NCI-H2081 (cell line): ENCODE measurements at places on chromosomes 6 and 20.

DNA sequence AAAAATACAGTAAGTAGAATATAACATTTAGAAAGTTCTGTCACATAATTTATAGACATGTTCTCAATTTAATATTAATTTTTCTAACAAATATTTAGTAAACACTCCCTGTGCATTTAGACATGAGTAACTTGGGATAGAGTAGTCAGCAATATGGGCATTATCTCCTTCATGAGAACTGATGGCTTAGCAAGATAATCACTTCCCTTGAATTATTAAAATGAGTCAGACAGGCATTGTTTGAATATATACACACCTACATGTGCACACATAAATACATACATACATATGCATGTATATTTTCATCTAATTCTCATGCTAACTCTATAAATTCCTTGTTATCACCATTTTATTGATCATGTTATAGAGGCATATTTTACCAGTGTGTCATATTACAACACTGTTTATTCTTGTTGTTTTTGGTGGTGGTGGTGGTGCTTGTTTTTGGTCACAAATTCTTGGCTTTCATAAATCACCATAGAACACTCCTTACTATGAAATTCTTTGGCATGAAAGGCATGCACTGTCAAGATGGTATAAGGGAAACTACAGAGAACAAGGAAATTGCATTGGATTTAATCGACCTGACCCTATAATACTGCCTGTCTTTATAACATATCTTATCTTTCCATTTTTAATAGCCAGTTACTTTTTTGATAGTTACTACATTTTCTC lies 434.5 kb upstream of the MANEA start:
- DNase-seq = no peak

DNA sequence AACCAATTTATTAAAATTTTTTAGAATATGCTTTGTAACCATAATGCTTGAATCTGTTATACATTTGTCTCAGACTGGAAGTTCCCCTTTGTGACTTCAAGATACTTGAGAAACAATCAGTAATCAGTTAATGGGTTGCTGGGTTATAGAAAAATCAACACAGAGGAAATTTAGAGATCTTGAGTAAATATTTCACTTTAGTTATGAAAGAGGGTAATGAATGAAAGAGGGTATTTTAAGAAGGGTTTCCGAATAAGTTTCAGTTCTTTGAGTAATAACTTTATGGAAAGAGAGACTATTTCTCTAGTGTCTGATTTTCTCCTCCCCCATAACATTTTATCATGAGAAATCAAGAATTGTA lies 21.4 kb downstream of the ZFAND3 start:
- no peak for DNase-seq

GRCh38 chr6:110101885-110102284 lies 77.6 kb downstream of the WASF1 start:
- DNase-seq = no peak

GRCh38 chr6:11625302-11625701 lies 87.8 kb downstream of the TMEM170B start:
- no peak for DNase-seq

- no peak for DNase-seq
These were observed 3.7 kb upstream of the FKBPL start for GRCh38 chr6:32133786-32134185.

DNA sequence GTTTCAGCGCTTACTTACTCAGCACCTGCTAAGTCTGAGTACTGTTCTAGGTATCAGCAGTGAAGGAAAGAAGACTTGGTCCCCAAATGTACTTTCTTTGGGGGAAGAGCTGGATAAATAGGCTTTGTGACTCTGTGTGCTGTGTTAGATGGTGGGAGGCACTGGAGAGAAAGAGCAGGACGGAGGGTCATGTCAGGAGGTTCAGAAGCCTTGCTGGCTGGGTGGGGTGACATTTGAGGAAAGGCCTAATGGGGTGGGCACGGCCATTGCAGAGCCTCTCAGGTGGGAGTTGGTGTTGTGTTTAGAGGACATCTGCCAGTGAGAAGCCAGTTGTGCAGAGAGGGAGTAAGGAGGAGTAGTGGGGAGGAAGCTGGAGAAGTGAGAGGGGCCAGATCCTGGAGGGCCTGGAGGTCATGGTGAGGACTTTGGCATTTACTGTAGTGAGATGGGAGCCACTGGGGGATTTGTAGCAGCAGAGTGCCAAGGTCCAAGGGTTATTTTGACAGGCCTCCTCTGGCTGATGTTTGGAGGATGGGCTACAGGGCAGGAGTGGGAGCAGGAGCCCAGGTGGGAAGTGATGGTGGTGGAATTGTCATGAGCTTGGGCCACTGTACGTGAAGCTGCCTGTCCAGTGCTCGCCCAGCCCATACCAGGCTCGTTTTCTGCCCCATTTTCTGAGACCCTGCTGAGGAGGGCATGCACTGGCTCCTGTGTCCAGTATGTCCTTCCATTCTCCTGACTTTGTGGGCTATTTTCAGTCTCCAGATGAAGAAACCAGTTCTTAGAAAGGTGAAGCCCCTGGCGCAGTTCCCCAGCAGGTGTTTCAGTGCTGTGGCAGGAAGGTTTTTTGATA lies 886 bp downstream of the SDCBP2 start:
- no peak for DNase-seq

GRCh38 chr20:37816726-37817125 lies 86.2 kb upstream of the VSTM2L start:
- DNase-seq = no peak

DNA sequence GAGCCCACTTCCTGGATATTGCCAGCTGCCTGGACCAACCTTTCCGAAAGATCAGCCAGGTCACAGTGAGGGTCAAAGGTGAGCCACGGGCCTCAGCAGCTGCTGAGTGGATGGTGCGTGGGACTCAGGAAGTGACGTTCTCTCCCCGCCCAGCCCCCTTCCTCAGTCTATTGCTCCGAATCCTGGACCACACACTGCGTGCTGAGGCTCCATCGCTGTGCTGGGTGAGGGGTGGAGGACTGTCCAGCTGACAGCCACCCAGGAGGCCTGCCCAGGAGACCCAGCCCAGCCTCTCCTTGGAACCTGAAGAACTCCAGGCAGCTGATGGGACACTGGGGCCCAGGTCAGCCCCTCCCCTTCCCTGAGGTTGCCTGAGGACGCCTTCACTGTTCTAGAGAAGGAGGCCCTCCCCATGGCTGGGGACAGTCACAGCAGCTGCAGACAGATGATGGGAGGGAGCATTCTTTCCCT lies 94.4 kb upstream of the CD93 start:
- DNase-seq = no peak

DNA sequence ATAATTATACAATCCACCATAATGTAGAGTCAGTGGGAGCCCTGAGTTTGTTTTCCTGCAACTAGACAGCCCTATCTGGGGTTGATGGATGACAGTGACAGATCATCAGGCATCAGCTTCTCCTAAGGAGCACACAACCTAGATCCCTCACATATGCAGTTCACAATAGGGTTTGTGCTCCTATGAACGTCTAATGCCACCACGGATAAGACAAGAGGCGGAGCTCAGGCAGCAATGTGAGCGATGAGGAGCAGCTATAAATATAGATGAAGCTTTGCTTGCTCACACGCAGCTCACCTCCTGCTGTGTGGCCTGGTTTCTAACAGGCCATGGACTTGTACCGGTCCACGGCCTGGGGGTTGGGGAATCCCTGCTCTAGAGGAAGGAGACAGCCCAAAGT lies 25.9 kb downstream of the EDEM2 start:
- DNase-seq = no peak

DNA sequence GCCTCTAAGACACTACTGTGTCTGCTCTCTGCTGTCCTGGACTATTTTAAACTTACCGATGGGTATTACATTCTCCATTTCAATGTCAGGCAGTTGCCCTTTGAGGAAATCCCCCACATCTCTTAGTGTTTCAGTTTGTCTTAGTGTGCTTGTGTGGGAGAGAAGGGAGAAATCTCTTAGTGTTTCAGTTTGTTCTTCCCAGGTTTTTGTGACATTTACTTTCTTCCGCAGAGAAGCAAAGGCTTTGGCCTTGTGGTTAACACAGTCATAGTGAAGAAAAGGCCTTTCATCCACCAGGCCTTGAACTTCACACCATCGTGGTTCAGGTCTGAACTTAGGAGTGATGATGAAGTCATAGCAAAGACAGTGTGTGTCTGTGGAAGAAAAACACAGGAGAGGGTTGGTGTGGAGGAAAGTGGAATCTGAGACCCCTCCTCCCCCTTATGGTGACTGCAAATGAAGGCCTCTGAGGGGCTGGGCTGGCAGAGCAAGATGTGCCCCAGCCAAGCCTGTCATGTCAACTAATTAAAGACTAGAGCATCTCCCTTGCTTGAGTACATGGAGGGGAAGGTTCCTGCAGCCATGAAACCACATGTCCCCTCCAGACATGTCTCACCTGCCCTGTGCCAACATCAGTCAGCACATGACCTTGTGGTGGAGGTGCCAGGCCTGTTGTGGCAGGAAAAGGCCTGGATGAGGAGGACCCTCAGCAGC lies 23.9 kb downstream of the RAET1L start:
- no peak for DNase-seq

DNA sequence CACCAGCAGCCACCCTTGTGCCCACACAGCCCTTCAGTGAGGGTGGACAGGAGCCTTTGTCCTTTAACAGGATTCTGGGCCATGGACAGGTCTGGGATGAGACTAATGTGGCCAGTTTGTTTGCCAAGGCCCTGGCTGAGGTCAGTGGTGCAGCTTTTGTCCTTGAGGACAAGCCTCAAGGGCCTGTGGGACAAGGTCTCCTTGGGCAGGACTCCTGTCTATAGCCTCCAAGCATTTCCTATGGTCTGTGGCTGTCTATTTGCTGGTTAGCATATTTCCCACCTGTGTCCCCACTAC lies 44.1 kb downstream of the SUN5 start:
- no peak for DNase-seq

DNA sequence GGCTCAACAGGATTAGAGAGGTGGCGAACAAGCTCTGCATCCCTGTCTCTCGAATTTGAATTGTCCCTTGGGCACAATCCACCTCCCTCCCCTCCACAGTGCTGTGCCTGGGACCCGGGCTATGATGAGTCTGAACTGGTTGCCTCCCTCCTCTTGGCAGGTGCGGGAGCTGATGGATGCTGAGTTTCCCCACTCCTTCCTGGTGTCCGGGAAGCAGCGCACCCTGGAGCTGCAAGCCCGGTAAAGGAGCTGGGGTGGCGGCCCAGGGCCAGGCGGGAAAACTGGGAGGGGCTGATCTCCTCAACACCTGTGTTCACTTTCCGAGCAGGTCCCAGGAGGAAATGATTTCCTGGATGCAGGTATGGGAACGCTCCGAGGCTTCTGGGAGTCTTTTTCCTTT lies 14.9 kb downstream of the FGD2 start:
- DNase-seq = peak; percentile 38

DNA sequence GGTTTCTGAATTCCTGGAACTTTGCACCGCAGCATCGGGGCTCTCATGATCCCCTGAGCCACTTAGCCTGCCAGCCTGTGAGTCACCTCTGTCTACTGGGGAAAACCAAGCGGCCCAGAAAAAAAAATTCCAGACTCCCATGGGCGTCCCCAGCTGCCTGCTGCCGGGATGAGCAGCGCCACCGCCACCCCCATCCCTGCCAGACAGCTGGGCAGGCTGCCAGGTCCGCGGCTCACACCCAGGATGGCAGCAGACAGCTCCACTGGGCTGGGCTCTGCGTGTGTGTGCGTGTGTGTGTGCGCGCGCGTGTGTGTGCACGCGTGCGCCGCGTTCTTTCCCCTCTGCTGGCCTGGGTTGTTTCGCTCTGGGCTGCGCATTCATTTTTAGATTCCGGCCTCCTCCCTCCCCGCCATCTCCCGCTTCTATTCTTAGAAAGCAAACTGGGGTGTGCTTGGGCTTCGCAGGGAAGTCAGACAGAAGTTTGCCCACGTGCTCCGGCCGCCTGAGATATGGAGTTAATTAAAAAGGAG lies 38.9 kb upstream of the PMEPA1 start:
- peak; percentile 73 for DNase-seq

DNA sequence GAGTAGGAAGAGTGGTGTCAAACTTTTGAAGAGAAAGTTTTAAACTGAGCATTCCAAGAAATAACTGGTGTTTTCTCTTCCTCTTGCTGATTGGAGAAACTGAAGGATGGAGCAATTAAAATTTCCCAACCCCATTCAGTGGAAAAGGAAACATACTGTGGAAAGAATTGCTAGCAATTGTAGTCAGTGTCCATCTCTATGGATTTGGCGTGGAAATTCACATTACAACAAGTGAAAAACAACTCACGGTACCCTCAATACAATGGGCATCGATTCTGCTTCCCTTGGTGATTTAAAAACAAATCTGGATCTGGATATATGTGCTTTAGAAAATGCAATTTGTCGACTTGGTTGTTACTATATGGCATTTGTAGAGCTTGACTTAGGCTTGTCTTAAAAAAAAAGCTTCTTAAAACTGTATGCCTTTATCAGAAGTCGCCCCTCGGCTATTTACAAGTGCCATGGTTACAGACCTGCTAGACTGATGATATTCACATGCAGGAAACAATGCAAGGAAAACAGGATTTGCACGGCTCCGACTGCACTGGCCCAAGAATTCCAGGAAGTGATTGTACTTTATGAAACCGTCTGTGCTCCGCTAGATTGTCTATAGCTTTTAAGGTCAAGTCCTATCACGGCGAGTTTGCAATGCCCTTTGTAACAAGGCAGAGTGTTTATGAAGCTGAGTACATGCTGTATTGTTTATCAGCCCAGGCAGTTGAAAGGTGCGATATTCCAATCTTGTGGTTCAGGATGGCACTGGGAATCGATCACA lies 131.7 kb upstream of the PHACTR1 start:
- DNase-seq = no peak

GRCh38 chr6:93424303-93425064 lies 5.1 kb upstream of the EPHA7 start:
- DNase-seq = no peak

DNA sequence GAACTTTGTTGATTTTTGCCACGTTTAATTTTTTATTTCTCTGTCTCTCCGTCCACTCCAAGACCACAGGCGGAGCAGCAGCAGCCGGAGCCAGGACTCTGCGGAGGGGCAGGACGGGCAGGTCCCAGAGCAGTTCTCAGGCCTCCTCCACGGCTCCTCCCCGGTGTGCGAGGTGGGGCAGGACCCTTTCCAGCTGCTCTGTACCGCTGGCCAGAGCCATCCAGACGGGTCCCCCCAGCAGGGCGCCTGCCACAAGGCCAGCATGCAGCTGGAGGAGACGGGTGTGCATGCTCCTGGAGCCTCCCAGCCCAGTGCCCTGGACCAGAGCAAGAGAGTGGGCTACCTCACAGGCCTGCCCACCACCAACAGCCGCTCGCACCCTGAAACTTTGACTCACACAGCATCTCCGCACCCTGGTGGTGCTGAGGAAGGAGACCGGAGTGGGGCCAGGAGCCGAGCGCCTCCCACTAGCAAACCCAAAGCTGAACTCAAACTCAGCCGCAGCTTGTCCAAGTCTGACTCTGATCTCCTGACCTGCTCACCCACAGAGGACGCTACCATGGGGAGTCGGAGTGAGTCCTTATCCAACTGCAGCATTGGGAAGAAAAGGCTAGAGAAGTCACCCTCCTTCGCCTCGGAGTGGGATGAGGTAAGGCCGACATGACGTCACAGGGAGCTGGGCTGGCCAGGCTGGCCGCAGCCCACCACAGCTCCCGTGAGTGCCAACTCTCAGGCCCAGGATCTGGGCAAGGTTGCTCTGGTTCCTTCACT lies 123.5 kb downstream of the TCP11 start:
- no peak for DNase-seq

- DNase-seq = no peak
These were observed 154.6 kb downstream of the CDKAL1 start for GRCh38 chr6:20688710-20689500.
